RCC 7860 (cell line): ENCODE measurements at places on chromosomes 16 and 17.

DNA sequence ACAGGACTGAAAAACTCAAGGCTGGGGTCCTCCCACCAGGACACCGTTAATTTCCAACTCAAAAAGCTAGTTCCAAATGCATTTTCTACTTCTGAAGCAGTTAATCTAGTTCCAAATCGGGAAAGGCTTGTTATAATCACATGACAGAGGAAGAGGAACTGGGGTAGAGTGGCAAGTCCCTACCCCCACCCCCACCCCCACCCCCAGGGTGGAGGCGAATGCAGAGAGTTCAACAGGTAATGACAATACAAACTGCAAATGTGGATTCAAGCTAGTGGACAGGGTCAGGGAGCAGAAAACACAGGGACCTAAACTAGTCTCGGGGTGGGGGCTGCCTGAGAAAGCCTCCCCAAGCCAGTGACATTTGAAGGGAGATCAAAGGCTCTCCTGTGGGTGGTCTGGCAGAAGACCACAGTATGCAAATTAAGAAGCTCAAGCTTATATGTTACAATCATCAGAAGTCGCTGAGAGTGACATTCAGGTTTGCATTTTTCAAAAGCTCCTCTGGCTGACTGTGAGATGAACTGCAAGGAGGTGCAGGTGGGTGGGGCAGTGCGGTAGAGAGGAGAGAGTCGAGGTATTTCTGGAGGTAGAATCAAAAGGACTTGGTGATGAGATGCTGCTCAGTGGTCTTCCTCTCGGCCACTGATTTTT, 56.4 kb upstream of the SLC25A19 start:
- DNase-seq = no peak

GRCh38 chr16:88904676-88905365, 38.4 kb upstream of the PABPN1L start:
- DNase-seq = no peak

- DNase-seq = no peak
These were observed 354.1 kb downstream of the KCNJ2 start for GRCh38 chr17:70523426-70523825.

DNA sequence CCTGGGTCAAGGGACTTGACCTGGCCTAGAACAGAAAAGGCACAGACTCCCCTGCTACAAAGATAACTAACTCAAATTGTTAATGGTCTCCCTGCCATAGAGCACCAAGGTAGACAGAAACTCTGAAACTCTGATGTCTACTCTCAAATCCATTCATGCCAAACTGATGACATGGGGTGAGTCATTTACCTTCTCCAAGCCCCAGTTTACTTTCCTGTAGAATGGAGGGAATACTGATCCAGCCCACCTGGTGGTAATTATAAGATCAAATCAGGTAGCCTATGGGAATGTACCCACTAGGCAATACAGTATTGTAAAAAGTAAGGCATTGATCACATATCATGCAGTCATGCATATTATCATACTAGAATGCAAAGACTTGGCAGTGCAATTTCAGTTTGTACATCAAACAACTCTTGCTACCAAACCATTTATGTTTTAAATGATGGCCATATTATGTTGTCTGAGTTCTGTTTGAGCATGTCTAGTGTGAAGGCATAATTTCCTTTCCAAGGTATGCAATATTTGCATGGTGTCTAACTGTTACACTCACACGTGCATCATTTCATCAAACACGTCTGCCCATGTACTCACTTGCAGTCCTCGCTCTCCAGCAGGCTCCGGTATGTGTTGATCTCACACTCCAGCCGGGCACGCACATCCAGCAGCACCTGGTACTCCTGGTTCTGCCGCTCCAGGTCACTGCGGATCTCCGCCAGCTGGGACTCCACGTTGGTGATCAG, 3.0 kb downstream of the KRT31 start:
- DNase-seq = peak; percentile 37

GRCh38 chr16:89924925-89925307, 1.8 kb downstream of the TUBB3 start:
- DNase-seq = no peak
